Hematopoietic multipotent progenitor cell treated with erythropoietin and hydrocortisone succinate and interleukin-3 and kit ligand, for 15 days (in vitro differentiated cells): ENCODE measurements at places on chromosomes 1 and 21.

- DNase-seq: no peak
Observed at GRCh38 chr1:213327017-213327667, 276.1 kb downstream of the RPS6KC1 start.

DNA sequence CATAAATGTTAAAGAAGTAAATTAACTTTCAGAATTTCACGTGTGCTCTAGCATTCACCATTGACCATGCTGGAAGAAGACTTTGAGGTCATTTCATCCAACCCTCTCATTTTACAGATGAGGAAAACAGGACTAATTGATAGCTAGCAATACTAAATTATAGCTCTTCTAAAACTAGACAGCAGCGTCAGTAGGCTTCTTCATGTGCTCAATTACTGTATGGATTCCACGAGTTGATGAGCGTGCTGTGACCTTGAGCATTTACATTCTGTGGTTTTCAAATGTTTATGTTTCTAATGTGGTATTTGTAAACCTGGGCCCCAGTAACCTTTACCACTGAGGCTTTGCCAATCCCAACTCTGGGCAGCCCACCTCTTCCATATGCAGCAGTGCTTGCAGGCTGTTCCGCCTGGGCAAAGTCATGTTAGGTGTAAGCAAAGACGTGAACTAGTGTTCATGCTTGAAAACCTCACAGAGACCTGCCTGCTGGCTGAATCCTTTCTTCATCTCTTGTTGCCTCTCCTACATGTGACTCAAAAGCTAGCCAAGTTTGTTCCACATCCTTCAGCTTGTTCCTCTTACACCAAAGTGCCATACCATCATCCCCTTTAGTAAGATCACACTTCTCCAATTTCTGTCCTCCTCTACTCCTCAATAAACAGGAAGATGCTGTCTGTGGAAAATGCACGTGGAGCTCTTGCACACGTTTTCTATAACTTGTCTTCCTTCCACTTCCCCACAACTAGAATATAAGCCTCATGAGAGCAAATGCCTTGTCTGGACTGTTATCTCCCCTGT lies 17.2 kb downstream of the KCNJ15 start:
- DNase-seq: no peak

DNA sequence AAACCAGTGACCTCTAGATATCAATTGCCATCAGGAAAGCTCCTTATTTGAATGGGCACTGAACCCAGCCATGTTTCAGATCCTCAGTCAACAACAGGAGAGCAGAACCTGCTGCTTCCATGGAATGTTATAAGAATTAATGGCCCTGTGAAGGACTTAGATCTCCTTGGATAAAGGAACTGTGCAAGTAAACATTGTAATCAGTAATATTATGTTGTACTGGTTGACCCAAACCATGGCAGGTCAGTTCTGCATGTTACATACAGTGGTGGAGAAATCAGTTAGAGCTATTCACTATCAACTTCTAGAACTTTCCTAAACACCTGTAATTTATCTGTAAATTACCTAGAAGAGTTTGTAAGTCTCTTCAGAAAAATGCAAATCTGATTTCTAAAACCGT lies 11.2 kb upstream of the CLDN8 start:
- no peak for DNase-seq

DNA sequence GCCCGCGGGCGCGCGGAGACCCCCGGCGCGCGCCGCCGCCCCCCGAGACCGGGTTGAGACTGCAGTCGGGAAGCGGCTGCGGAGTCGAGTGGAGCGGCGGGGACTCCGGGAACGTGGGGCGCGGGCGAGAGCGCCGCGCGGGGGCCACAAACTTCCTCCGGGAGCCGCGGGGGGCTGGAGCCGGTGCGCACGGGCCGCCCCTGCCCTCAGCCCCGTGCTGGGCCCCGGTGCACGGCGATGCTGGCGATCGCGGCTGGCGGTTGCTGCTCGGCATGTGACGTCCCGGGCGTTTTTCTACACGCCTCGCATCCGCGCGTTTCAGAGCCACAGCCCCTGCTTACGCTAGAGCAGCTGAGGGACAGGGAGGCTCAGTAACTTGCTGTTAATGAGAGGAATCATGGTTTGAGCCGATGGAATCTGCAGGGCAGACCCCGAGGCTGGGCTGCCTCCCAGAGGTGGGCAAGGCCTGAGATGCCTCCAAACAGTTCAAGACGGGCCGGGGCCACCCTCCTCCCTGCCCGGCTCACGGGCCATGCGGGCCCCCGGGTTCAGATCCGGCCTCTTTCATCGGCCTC lies 520 bp downstream of the TMEM201 start:
- DNase-seq: peak; percentile 26

GRCh38 chr1:80673935-80674597 lies 1126.7 kb upstream of the ADGRL2 start:
- DNase-seq: no peak

GRCh38 chr1:61808968-61809367 lies 66.7 kb downstream of the PATJ start:
- peak; percentile 6 for DNase-seq
